Sciatic nerve (tissue), 2 donors: ENCODE measurements at places on chromosomes 12 and 14. TPM values are rescaled to one million over a fixed set of nuclear protein-coding genes. Genes with fewer than 3 reads are reported as not detected.

CPSF2 gene
- total RNA-seq, result 43.0 TPM

SLC25A21 gene
- total RNA-seq, result 1.4 TPM

KRT6C gene
- total RNA-seq, result not detected

PPM1A gene
- total RNA-seq, result 74.0 TPM

ARMH4 gene
- 11.5 TPM for total RNA-seq

KERA gene
- 0.18 TPM for total RNA-seq

- DNase-seq, result no peak
These were observed 255.2 kb downstream of the EMP1 start for GRCh38 chr12:13451776-13452175.

- no peak for DNase-seq
These were observed 37.3 kb downstream of the KIF21A start for GRCh38 chr12:39405580-39405979.

- DNase-seq, result no peak
These were observed 26.1 kb upstream of the ETV6 start for GRCh38 chr12:11623382-11623781.

DNA sequence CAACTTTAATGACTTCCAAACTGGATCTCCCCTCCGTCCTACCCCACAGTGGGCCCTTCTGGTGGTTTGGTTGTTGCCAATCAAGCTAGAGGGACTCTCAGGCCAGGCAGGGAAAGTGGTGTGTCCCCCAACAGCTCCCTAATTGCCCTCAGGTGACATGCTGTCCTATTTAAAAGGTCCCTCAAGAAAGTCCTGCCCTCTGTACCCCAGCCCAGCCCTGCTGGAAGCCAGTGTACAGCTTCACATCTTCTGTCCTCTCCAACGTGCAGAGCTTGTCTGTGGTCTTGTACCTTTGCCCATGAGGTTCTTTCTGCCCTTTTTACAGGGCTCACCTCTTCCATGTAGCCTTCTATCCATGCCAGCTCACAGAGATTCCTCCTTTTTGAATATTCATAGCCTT is 4.2 kb downstream of the RIN3 start:
- no peak for DNase-seq

DNA sequence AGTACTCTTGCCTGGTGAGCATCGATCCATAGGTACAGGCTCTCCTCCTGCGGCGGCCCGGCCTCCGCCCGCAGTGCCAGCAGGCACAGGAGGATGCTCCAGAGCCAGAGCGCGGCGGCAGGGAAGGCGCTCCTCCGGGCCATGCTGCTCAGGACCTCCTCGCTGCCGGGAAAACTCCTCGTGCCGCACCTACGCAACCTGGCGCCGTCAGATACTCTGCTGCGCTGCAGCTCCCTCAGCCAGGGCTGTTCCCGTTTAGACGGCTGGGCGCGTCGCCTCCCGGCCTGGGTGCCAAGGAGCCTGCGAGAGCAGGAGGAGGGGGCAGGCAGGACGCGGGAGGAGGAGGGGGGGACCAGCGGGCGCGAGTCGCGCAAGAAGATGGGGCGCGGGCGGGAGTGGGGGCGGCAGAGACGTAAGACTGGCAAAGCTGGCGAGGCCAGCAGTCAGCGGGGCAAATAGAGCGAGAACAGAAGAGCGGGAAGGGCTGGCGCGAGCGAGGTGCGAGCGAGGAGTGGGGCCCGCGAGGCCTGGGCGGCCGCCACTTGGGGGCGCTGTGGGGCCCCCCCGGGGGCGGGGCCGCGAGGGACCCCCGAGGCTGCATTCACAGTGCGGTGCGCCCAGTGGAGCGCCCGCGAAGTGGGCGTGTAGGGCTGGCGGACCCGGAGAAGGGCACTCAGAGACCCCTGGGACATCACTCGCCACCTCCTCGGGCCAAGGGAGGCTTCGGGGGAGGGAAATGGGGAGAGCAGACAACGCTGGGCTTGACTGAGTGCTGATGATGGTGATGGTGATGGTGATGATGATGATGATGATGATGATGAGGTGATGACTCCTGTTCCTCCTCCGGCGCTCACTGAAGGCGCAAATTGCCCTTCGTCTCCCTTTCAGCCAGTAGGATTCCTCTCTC is at the start of gene WIF1:
Gene WIF1 (minus strand): TSS at position 257 of the 907 bp plus-strand sequence. CDS start 114 bp downstream, at position 143.
- DNase-seq, result no peak

DNA sequence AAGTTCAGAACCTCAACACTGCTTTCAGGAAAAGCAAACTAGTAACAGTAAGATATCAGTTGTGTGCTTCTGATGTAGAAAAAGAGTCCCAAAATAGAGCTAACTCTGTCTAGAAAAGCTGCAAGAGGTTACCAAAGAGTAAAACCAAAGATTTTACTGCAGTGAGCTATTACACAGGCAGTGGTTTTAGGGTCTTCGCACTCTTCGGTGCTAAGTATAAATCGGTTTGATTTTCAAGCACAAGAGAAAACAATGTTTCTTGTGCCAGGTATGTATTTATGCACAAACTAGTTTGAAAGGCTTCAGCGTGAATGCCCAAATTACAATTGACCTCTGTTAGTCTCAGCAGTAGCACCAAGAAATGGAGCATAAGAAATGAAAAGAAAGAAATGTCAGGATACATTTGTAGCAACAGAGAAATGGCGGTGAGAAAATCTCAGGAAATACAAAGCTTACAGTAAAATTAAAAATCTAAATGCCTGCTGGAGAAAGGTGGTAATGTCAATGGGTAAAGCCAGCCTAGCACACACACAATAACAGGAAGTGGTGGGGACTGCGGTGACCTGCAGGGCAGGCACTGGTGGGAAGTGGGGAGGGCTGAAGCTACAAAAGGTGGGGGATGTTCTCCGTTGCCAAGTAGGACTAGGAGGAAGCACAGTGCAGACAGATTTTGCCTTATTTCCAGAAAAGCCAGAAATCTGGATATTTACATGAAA is 18.0 kb upstream of the DYRK2 start:
- DNase-seq, result no peak

GRCh38 chr14:77580964-77581505 is 35.4 kb downstream of the SPTLC2 start:
- no peak for DNase-seq

- DNase-seq, result no peak
These were observed 77.5 kb downstream of the LIN7A start for GRCh38 chr12:80860206-80860605.

DNA sequence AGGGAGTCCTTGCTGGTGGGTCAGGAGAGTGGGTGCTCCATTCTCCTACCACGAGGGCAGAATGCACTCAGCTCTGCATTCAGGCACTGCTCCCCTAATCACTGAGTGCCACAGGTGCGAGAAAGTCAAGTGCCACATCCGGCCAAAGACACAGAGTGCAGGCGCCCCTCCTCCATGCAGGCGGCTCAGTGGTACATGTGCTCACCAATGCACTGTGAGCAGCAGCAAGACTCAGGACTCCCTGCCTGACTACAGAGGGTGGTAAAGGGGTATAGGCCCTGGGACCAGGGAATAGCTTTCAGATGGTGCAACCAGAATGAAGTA is 32.9 kb downstream of the ZFYVE21 start:
- DNase-seq, result no peak

DNA sequence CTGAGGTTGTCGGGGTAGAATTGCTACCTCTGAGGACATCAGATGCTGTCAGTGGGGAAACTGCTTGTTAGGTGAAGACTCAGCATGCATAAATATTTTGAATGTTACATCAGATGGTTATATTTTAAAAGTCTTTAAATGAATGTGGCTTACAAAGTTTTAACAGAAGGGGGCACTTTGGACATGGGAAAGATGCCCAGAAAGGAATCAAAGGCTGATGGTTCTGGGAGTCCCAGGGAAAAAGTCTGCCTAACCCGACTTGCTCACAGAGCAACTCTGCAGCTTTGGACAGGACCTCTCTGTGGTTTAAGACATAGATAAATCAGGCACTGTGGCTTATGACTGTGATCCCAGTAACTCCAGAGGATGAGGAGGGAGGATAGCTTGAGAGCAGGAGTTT is 474.9 kb downstream of the ATP23 start:
- no peak for DNase-seq

- no peak for DNase-seq
These were observed 22.7 kb upstream of the NUAK1 start for GRCh38 chr12:106161491-106161890.

DNA sequence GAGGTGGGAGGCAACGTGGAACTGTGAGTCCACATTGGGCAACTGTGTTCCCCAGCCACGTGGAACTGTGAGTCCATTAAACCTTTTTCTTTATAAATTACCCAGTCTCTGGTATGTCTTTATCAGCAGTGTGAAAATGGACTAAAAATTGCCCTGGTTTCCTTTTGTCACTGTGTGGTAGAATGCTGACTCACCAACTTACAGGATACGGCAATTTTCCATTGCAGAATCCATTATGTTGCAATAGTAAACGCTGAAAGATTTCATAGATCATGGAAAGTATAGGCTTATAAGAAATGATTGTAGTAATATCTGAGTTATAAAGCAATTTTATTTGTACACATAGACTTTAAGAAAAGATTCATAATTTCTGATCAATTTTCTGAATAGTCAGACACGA is 93.0 kb downstream of the GTF2A1 start:
- no peak for DNase-seq

- DNase-seq, result no peak
These were observed 806.3 kb downstream of the DIO2 start for GRCh38 chr14:79404874-79405511.

GRCh38 chr14:91367173-91368171 is 50.1 kb downstream of the CCDC88C start:
- no peak for DNase-seq

- DNase-seq, result no peak
These were observed 85.5 kb downstream of the CDK17 start for GRCh38 chr12:96314723-96315122.

- DNase-seq, result no peak
These were observed 5.9 kb upstream of the ALG10 start for GRCh38 chr12:34016361-34016760.
